Naive thymus-derived CD8-positive, alpha-beta T cell (primary cell): ENCODE measurements at places on chromosomes 3 and 15.

GRCh38 chr15:56524915-56525314 lies 60.0 kb upstream of the MNS1 start:
- DNase-seq = no peak

- no peak for DNase-seq
These were observed 522.2 kb downstream of the FHIT start for GRCh38 chr3:60729056-60729455.

DNA sequence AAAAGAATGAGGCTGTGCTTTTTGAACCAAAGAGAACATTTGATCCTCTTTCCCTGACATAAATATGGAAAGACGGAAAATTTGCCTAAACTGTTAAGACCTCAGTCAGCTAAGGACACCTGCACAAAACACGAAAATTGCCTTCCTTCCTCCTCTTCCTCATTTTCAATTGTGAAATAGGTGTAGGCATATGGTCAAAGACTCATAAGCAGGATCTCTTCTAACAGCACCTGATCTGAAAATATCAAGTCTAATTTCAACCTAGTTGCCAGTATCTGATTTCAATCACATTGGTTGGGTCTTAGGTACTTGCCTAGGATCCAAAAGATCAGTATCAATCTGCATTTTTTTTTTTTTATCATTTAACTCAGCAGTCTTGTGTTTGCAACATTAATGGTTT lies 215.7 kb upstream of the SLC2A2 start:
- DNase-seq = no peak

- DNase-seq = no peak
These were observed 28.9 kb downstream of the POPDC2 start for GRCh38 chr3:119631516-119631915.

GRCh38 chr3:32493437-32494414 lies 8.9 kb downstream of the CMTM6 start:
- no peak for DNase-seq

DNA sequence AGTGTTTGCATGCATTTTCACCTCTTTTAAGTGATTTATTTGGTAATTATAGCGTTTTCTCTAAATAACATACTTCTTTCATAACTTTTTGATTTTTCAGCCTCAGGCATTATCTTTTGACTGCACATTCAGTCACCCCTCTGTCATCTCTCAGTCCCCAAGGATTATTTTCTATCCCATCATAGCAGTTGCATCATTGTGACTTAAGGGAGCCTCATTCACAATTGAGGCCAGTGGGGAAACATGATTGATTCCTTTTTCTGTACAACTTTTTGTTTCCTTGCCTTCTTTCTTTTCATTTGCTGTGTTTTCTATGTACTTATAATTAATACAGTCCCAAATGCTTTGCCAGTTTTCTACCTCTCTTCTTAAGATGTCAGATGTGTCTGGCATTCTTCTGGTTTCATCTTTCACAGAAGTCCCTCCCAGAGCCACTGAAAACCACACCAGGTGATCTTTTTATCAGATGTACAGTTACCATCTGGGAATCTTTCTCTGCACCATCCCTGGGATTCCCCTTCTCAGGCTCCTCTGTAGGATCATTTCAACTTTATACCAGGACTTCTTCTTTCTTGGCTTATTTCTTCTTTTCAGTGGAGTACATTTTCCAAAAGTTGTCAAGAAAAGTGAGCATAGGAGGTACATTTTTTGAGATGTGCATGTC lies 151.4 kb downstream of the RAP2B start:
- no peak for DNase-seq

DNA sequence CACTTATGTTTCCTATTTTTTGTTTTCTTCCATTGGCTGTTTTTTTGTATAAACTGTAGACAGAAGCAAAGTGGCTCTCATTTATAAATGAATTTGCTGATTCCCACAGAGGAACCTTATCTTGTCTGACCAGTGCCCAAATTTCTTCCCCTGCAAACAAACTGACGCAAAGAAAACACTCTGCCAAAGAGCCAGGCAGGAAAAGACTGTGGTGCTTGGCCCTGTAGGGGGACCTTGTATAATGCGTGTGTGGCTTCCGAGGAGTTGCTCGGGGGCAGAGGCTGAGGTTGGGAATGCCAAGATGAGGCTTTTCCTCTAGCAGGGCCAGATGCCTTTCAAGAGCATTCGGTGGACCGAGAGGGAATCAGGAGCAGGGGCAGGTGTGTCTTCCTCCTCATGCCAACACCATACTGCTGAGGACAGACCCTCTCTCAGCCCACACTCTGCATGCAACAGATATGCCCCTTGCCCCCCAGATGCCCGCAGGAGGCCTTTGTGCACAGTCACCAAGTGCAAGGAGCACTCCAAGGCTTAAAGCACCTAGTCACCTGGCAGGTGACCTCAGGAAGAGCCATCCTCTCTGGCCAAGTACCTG lies 104.3 kb upstream of the ABHD17C start:
- DNase-seq = no peak

GRCh38 chr3:163971861-163972260 lies 1106.4 kb downstream of the SI start:
- no peak for DNase-seq

DNA sequence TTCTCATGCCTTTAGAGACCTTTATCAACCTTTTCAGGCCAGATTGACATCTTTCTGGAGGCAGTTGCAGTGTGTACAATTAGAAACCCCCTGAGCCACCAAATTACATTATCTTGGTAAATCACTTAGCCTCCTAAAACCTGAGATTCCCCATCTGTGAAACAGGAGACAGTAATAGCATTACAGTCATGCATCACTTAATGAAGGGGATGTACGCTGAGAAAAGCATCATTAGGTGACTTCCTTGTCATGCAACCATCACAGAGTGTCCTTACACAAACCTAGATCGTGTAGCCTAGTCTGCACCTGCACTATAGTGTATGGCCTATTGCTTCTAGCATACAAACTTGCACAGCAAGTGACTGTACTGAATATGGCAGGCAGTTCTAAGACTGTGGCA lies 400.8 kb upstream of the CNTN3 start:
- DNase-seq = no peak

GRCh38 chr15:48766196-48766595 lies 44.7 kb downstream of the CEP152 start:
- DNase-seq = no peak

DNA sequence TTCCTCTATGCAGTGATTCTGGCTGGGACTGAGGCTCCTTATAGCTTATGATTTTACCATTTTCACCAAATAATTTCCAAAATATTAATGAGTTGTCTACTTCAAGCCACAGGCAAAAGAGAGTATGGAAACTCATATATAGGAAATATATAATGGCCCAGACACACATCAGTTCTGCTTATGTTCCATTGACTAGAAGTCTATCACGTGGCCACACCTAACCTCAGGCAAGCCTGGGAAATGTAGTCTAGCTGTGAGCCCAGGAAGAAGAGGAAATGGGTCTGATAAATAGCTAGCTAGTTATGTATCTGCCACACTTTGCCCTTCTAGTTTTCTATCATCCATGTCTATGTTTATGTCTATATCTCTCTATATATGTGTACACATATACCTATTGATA lies 195.1 kb downstream of the OTOL1 start:
- DNase-seq = no peak

- no peak for DNase-seq
These were observed 171.0 kb downstream of the RBMS3 start for GRCh38 chr3:29451920-29452319.

- DNase-seq = no peak
These were observed 156.9 kb downstream of the FBLN2 start for GRCh38 chr3:13705702-13706280.

DNA sequence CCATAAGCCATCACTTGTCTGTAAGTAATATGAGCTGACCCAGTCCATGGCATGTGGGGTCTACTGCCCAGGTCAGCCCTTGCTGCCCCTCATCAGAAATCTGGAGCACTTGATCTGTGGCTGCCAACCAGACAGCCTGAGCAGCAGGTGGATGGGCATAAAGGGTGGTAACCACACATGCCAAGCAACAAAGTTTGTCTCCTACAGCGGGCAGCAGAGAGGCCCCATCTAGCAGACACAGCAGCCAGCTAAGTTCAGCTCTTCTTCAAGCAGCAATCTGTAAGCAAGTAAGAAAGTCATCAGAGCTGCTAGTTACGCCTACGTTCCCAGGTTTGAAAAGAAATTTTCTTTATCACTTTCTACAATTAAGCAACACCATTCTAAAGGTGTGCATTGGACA lies 27.9 kb downstream of the CHCHD4 start:
- DNase-seq = no peak
